ENCODE measurements at places on chromosomes 7 and 10.
A peak's percentile ranks its signal among the peaks of the same experiment; 100 is the strongest.

GRCh38 chr7:3156508-3156907 is 112.8 kb upstream of the CARD11 start:
- no peak for DNase-seq

- DNase-seq: no peak
These were observed 416.4 kb downstream of the AUTS2 start for GRCh38 chr7:70014472-70015177.

DNA sequence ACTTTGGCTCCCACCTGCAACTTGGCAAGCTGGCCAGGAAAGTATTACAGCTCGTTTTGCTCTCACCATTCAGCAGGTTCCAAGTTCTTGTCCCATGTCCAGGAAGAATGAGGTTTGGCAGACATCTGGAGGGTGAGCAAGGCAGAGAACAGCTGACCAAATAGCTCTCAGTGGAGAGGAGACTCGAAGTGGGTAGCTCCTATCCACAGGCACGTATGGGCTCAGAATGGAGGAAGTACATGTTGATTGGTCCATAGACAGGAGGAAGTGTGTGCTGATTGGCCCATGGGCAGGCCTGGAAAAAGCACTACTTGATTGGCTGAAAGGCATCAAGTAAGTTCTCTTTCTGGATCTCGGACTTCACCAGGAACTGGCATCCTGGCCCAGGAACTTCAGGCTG is 3.0 kb upstream of the NCAPG2 start:
- DNase-seq: no peak

GRCh38 chr10:34814223-34814912 is 728 bp downstream of the PARD3 start:
- no peak for DNase-seq

DNA sequence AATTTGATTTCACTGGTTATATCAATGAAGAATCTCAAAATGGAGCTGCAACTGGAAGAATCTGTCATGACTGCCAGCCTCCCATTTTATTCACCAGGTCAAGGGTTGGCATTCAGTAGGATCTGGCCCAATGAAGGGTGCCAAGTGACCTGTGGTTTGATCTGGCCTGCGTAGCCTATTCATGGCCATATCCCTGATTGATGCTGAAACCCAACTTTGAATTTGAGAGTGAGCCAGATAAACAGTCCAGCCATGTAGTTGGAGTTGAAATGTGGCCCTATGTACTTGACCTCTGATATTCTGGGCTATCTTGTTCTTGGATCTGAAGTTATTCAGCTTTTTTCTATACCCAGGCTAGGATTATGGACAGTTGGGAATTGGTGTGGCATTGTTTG is 1.5 kb downstream of the MKLN1 start:
- DNase-seq: no peak

DNA sequence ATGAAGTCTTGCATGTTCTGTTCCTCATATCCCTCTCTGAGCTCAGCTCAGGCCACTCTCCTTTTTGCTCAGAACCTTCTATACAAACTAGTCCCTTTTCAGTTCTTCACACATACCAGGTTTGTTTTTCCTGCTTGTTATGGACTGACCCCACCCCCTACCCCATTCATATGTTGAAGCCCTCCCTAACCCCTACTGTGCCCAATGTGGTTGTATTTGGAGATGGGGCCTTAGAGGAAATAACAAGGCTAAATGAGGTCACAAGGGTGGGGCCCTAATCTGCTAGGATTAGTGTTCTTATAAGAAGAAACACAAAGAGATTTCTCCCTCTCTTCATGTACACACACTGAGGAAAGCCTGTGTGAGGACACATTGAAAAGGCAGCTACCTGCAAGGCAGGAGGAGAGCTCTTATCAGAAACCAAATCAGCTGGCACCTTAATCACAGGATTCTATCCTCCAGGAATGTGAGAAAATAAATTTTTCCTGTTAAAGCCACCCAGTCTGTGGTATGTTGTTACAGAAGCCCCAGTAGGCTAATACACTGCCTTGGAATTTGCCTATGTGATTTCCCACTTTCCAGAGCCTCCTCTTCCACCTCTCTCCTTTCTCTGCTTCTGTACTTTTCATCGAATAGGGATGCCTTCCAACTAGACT is 67.3 kb upstream of the DNAJB12 start:
- DNase-seq: no peak

DNA sequence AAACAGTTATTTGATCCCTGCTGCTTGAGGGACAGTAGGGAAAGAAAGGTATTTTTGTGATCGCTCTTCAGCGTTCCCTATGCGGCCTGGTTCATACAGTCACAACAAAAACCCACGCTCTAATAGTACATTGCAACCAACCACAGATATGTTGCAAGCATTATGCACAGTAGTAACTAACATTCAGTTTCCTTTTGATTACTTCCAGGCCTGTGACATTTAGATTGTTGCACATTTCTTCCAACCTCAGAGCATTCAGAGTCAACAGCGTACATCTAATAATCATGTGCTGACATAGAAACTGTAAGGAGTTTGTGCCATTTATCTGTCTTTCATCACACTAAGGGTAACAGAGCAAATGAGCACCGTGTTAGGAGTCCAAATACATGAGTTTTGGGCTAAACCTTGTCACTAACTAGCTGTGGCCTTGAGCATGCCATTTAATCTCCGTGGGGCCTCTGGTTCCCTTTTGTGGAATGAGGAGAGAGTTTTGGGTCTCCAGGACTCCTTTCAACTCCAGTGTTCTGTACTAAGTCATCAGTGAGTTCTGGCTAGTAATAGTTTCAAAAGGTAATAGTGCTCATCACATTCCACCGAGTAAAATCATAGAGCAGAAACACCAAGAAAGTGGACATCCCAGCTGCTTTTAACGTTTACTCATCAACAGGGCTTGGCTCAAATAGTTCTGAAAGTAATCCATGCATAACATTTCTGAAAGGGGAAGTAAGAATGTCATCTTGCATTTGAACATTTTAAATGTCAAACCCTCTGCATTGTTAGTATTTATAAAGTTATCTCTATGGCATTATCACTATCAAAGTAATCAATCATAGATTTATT is 99.0 kb upstream of the FZD1 start:
- peak; percentile 60 for DNase-seq

DNA sequence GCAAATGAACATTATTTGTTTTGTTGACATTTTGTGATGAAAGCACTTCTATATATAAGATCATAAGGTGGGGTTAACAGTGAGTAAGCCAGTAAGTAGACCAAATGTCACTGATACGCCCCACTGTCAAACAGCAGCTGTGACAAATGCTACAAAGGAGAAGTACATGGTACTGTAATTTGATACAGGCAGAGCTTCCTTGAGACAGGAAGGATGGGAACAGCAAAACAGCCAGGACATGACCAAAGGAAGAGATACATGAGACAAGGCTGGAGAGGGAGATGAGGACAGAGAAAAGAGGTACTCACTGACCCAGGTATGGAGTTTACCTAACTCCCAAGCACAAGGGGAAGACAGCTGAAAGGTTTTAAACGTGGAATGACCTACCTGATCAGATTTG is 127.0 kb downstream of the SRPK2 start:
- DNase-seq: no peak

DNA sequence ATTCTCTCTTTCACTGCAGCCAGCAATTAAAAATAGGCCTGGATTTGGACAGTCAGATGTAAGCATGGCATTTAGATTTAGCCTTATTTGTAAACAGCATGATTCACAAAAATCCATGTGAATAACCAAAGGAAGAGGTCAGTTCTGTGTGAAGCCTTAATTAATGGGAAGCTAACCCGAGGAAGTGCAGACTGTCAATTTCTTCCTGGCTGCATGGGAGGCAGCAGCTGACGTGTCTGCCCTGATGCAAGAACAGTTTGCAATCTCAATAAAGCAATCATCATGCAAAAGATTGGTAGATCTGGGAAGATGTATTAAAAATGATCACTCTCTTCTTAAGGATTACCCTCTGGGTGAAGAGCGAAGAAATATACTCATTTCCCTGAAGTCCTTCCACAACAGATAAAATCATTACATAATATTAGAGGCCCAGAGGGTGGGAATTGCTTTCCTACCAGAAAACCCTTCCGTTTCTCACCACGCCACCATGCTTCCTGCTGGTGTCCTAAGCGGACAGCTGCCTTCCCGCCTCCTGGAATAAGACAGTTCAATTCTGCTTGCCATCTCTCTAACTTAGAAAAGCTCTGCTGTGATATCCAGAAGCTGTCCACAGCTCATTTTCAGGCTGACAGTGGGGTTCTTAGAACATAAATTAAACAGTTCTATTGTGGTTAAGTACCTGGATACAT is 526.7 kb upstream of the NRP1 start:
- no peak for DNase-seq

DNA sequence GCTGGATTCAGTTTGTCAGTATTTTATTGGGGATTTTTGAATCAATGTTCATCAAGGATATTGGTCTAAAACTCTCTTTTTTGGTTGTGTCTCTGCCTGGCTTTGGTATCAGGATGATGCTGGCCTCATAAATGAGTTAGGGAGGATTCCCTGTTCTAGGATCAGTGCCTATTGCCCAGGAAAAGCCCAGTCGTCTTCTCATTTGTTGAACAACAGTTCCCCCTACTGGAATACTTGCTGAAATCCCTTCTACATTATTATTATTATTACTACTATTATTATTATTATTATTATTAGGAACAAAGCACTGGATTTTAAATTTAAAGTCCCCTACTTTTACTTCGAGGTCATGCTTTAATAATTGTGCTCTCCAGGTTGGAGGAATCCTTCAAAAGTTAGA is 528.9 kb downstream of the MAGI2 start:
- peak; percentile 20 for DNase-seq

DNA sequence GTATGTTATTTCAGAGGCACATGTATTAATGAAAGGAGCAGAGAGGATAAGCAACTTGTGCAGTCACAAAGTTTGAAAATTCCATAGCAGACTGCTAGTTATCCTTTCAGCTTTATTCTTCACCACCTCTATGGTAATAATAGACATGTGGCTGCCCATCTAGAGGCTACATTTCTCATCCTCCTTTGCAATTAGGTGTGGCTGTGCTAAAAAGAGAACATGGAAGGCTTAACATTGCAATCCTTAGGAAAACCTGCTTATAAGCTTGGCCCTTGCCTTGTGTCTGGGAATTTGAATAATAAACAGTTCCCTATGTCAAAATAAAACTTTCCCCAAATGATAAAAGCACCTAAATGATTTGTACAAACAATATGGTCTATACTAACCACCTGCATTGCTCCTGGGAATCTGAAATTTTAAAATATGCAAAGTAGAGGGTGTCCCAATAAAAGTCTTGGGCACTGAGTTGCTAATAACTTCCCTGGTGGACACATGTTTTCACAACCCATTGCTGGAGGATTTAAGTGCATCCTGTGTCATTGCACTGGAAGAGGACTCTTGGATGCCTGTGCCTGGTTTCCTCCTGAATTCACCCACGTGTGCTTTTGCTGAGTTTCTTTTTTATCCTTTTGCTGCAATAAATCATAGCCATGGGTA is 30.5 kb downstream of the IL6 start:
- no peak for DNase-seq

GRCh38 chr10:5862360-5862961 is 27.2 kb downstream of the ANKRD16 start:
- no peak for DNase-seq

GRCh38 chr10:30028738-30029030 is 30.7 kb downstream of the JCAD start:
- no peak for DNase-seq

DNA sequence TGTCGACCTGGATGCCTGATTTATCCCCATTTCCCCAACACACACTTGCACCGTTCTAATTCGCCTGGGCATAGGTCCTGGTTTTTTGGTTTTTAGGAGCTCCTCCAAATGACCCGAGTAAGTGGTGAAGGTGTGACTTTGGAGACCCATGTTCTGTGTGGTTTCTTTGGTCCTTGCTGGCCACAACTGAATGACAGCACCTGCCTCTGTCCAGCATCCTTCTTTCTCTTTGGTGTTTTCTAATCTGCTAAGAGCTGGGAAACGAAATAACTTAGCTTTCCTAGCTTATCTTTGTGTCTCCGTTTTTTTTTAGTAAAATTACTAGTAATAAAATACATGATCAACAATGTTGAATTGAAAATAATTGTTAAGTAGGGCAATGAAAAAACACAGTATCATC is 120.2 kb downstream of the PRLHR start:
- DNase-seq: no peak

- DNase-seq: no peak
These were observed 57.2 kb upstream of the ANK3 start for GRCh38 chr10:60446851-60447250.

GRCh38 chr7:15688279-15688626 is 1.8 kb upstream of the MEOX2 start:
- DNase-seq: no peak

DNA sequence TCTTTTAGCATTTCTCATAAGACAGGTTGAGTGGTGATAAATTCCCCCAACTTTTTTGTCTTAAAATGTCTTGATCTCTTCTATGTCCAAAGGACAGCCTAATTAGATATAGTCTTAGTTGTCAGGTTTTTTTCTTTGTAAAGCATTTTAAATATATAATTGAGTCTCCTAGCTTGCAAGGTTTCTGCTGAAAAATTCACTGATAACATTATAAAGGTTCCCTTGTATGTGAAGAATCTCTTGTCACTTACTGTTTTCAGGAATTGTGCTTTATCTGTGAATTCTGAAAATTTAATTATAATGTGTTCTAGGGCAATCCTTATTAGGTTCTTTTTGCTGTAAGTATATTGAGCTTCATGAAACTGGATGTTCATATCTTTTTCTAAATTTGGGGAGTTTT is 96.8 kb upstream of the ZNF92 start:
- no peak for DNase-seq

- peak; percentile 15 for DNase-seq
These were observed 29.9 kb downstream of the CDK14 start for GRCh38 chr7:90626013-90626412.

GRCh38 chr10:120606051-120606764 is 149.2 kb downstream of the PLPP4 start:
- DNase-seq: no peak

DNA sequence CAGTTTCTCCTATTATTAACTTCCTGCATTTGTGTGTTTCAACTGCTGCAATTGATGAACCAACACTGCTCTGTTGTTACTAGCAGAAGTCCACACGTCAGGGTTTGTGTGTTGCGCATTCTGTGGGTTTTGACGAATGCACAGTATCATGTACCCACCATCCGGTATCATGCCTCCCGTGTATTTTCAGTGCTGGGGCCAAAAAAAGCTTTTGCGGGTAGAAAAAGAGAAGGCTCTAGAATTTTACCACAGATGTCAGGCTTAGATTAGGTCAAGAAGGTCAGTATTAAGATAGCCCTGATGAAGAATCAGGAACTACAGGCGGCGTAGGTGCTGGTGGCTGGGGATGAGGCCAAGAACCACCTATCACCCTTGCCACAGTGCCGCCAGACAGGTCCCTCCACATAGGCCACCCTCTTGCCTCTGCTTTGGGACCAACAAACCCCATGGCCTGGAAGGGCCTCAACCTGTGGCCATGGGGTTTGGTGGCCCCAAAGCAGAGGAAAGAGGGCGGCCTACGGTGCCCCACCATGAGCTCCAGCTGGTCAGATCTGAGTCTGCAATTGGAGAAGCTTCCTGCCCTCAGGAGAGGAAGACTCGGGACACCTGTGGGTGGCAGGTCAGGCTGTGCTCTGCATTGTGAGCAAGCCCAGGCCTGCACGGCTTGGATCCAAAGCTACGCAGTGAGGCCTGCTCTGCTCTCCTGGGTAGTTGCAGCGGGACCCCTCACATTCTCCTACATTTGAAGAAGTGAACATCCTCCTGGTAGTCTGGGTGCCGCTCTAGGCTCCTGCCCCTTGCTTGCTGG is 71.9 kb downstream of the MKI67 start:
- no peak for DNase-seq
